Endothelial cell of coronary artery (primary cell): ENCODE measurements at places on chromosomes 1 and 21. TPM values are rescaled to one million over a fixed set of nuclear protein-coding genes. Genes with fewer than 3 reads are reported as not detected.

DPT gene
- not detected in 2 replicates for total RNA-seq

WDTC1 gene
- 15.8 and 21.2 TPM in 2 replicates for total RNA-seq

SMPDL3B gene
- 0.09 and 0.18 TPM in 2 replicates for total RNA-seq

C1orf141 gene
- total RNA-seq = not detected in 2 replicates

SLC5A9 gene
- not detected in 2 replicates for total RNA-seq

SYT14 gene
- total RNA-seq = 0.09 and 2.4 TPM in 2 replicates

C1orf185 gene
- not detected in 2 replicates for total RNA-seq

LCE1F gene
- not detected in 2 replicates for total RNA-seq

ITLN2 gene
- 0.18 and 1.3 TPM in 2 replicates for total RNA-seq

ZFYVE9 gene
- total RNA-seq = 28.3 and 36.6 TPM in 2 replicates

KRTAP22-2 gene
- not detected in 2 replicates for total RNA-seq
